Spleen (tissue), 13 donors: ENCODE measurements at places on chromosomes 4 and X.

GRCh38 chrX:21374163-21374993 is at the start of gene CNKSR2:
TSS of gene CNKSR2 (plus strand) at chrX:21374418. CDS start at chrX:21374898, 480 bp downstream.
- H3K36me3 ChIP-seq = no peaks in the 10 kb centered on the region
- H3K27me3 ChIP-seq = peaks cover 21% of the 10 kb centered on the region
- peak within 1 kb of the TSS; percentile 49 for H3K4me3 ChIP-seq

DNA sequence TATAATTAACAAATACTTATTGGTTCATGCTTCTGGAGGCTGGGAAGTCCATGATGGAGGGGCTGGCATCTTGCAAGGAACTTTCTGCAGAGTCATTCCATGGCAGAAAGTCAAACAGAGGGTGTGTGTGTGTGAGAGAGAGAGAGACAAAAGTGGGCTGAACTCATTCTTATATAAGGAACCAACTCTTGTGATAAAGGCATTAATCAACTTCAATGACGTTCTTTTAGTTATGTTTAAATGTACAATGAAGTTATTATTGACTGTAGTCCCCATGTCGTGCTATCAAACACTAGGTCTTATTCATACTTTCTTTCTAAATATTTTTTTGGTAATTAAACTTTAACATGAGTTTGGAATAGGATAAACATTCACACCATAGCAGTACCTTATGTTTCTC is 1408.8 kb downstream of the STIM2 start:
- H3K27me3 ChIP-seq = no peaks in the 10 kb centered on the region
- H3K4me1 ChIP-seq = no peaks in the 10 kb centered on the region
- no peak overlapping the region for H3K4me3 ChIP-seq
- no peak for DNase-seq
- H3K27ac ChIP-seq = no peak overlapping the region

DNA sequence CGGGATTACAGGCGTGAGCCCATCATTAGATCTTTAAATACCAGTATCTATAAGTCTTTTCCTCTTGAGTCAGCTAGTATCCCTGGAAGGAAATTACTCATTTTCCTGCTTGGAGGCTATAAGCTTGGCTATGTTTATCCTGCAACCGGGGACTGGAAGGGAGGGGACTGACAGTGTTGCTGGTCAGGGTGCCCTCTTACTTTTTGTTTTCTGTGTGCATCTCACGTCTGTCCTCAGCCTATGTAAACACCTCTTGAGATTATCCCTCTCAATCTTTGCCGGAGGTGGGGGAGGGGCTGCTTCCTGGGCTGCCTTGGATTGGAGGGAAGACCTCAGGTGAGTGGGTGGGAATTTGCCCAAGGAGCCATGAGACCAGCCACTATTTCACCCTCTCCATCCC is 37.0 kb downstream of the HTT start:
- no peak overlapping the region for H3K4me3 ChIP-seq
- H3K4me1 ChIP-seq = peaks cover 13% of the 10 kb centered on the region
- H3K36me3 ChIP-seq = peaks cover 4% of the 10 kb centered on the region
- DNase-seq = no peak

DNA sequence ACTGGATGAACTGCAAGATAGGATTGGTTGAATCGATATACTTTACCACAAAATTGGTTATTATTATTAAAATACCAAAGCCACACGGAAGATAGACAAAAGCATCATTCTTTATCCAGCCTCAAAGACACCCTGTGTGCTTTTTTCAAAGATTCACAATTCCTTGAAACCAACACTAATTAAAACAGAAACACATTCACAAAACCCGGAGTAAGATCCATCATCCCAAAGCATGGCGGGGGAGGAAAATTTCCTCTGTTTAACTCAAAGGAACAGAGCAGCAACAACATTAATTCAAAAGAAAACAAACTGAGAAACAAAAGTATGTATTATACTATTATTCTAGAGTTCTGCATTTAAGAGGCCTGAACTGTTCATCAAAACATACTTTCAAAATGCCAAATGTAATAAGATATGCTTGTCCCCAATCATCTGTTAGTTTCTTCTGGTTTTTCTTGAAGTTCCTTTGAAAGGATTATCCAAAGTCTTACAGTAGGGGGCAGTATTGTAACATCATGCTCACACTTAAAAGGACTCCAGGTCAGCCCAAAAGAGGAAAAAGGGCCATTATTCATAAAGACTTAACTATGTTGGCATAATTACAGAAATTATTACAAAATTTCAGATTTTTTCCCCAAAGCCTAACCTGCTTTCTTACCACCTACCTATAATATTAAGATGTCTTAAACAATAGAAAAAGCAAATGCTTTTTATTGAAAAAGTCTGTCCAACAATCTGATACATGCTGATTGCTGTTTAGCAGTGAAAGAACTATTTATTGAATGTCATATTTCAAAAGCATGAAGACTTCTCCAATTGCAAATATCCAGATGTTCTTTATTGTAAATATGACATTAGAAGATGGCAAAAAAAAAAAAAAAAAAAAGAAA is 168.7 kb downstream of the SCFD2 start:
- H3K4me1 ChIP-seq = no peaks in the 10 kb centered on the region
- no peak overlapping the region for H3K27ac ChIP-seq
- no peaks in the 10 kb centered on the region for H3K27me3 ChIP-seq
- DNase-seq = no peak
- H3K36me3 ChIP-seq = no peaks in the 10 kb centered on the region
- H3K4me3 ChIP-seq = no peak overlapping the region

DNA sequence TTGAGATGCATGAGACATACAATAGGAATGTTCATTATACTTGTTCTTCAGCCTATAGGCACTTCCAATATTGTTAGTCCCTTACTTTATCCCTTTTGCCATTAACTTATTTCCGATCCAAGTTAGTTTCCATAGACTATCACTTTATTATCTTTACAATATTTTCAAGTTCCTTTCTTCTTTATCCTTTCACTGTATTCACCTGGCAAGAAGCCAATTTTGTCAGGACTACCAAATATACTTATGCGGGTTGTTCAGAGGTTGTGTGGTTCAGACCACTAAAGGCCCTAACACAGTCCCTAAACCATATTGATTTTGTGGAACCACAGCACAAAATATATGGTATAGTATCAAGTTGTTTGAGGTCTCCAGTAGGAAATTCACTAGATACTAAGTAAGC is 245.0 kb upstream of the HTR2C start:
- H3K36me3 ChIP-seq = no peaks in the 10 kb centered on the region
- no peak for DNase-seq
- H3K27ac ChIP-seq = no peak overlapping the region
- H3K27me3 ChIP-seq = no peaks in the 10 kb centered on the region

GRCh38 chr4:38314663-38315062 is 349.3 kb upstream of the KLF3 start:
- H3K4me1 ChIP-seq = peaks cover 28% of the 10 kb centered on the region
- no peaks in the 10 kb centered on the region for H3K27me3 ChIP-seq
- DNase-seq = no peak
- H3K27ac ChIP-seq = no peak overlapping the region
- no peak overlapping the region for H3K4me3 ChIP-seq

DNA sequence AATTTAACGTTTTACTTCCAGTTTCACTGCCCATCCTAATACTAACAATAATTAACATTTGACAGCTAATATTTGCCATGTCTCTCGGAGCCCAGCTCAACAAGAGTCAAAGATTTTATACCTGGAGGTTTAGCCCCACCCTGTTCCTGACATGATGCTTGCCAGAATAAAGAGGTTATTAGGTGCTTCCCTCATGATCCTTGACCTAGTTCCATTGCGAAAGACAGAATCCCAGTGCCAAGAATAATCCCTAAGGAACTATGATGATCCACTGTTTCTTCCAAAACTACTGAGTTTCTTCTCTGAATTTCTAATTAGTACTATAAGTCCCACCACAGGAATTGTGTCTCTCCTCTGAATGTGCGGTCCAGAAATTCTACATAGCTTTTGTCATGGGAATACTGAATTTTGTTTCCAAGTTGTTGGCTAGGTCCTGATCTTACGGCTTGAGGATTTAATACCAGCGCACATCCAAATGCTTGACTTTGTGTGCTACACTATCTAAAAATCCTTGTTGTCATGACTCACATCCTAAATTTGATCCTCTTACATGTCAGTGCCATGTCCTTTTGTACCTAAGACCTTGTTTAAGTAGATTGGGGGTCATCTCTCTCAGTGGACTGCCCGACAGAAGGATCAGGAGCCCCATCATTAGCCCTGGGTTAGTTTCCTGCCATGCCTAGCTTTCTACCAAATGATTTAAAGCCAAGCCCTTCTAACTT is 23.1 kb downstream of the ANTXR2 start:
- H3K27ac ChIP-seq = no peak overlapping the region
- H3K36me3 ChIP-seq = peaks cover 11% of the 10 kb centered on the region
- H3K4me1 ChIP-seq = no peaks in the 10 kb centered on the region
- no peak for DNase-seq

DNA sequence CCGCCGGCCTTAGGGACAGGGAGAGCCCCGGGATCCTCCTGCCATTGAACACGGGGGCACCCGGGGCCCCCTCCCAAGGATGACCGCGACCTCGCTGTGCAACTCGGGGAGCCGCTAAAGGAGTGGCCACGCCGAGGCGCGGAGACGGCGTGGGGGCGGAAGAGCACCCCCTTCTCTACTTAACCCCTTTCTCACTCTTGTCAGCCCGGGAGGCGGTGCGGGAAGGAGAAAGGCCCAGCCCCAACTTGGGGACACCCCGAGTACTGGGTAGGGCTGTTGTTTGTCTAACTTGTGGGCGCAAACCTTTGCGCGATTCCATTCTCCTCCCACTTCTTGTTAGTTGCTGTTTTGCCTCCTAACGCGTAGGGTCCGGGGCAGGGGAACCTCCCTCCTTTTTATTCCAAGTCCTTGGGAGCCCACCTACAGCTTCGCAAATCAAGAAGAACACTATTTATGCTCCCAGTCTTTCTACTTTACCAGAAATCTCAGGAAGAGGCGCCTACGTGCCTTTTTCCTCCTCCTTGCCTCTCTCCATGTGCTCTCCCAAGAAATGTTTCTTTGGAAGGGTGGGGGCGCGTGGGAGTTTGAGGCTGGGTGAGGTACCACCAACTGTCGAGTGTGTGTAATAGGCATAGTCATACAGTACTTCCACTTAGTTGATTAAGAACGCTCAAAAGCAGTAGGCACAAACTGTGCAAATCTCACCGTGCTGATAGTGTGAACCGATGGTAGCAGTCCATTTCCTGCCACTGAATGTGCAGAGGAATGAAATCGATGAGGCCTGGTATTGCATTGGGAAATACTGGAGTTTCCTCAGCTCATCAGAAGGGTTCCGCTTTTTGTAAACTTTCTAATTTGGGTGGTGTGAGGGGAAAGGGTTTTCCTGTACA is 813 bp downstream of the DIAPH2 start:
- H3K27ac ChIP-seq = peak overlapping the region; percentile 83
- no peaks in the 10 kb centered on the region for H3K4me1 ChIP-seq
- no peaks in the 10 kb centered on the region for H3K27me3 ChIP-seq

GRCh38 chr4:115973768-115974167 is 860.3 kb upstream of the NDST4 start:
- H3K27me3 ChIP-seq = no peaks in the 10 kb centered on the region
- no peak for DNase-seq
- no peak overlapping the region for H3K27ac ChIP-seq
- H3K4me3 ChIP-seq = no peak overlapping the region
- no peaks in the 10 kb centered on the region for H3K4me1 ChIP-seq
